ENCODE measurements at places on chromosomes 1 and 21.

- no peak for DNase-seq
Measured at GRCh38 chr1:221801773-221802516, 60.1 kb upstream of the DUSP10 start.

DNA sequence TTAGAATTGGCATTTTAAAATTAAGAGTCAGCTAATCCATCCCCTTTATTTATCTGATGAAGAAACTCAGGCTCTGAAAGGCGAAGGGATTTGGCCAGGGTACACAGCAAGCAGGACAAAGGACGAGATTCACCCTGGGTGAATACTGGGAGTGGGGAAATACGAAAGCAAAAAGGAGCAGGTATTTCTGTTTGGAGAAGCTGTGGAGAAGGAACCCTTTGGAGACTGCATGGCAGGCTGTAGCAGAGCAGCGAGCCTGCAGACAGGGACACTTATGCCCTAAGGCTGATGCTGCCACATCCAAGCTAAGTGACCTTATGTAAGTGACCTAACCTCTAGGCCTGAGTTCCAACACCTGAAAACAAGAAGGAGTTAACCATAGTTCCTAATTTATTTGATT, 207.2 kb upstream of the C1orf87 start:
- DNase-seq: no peak

DNA sequence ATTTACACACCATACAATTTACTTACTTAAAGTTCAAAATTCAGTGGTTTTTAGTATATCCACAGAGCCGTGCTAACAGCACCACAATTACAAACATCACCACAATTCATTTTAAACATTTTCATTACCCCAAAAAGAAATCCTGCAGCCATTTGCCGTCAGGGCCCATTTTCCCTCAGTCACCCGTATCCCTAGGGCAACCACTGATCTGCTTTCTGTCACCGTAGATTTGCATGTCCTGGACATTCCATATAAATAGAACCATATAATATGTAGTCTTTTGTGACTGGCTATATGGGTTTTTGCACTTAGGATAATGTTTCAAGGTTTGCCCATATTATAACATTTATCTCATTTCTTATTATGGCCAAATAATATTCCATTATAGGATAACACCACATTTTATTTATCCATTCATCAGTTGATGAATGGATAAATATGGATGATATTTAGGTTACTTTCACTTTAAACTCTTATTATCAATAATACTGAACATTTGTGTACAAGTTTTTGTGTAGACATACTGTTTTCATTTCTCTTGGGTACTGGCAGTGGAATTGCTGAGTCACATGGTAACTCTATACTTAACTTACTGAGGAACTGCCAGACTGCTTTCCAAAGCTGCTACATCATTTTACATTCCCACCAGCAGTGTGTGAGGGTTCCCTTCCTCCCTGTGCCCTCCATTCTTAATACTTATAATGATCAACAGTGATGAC, 68.9 kb downstream of the ST3GAL3 start:
- DNase-seq: no peak

DNA sequence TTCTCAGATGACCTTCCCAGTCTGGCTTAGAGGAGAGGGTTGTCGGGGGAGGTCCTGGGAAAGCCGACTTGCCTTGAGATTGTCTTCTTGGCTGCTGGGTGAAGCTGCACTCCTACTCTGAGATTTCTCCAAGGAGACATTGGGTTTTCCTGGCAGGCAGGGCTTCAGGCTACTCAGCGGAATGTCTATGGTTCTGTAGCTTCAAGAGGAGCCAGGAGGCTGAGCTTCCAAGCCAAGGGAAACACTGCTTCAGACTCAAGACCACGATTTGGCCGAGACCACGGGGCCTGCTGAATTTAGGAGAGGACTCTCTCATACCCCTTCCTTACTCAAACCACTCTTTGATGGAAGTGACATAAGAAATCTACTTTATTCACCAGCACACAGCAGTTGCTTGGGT, 67.8 kb downstream of the NTMT2 start:
- DNase-seq: no peak

DNA sequence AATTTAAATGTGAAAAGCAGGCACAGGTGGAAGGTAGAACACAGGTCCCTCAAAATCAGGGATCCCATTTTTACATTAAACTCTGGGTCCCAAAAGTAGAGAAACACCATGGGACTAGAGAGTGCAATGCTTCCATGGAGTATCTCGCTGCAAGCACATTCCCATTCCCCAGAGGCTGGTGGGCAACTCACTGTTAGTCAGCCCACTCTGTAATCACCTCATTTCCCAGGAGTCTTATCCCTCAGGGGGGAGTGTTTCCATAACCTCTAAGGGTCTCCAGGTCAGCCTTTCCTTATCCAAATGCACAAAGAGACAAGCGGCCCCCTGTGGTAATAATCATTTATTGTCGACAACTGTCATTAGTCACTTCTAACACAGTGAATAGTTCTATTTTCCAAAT, 490.1 kb upstream of the LRRC7 start:
- no peak for DNase-seq

- DNase-seq: no peak
Measured at GRCh38 chr1:8660411-8660828, 157.0 kb downstream of the RERE start.

DNA sequence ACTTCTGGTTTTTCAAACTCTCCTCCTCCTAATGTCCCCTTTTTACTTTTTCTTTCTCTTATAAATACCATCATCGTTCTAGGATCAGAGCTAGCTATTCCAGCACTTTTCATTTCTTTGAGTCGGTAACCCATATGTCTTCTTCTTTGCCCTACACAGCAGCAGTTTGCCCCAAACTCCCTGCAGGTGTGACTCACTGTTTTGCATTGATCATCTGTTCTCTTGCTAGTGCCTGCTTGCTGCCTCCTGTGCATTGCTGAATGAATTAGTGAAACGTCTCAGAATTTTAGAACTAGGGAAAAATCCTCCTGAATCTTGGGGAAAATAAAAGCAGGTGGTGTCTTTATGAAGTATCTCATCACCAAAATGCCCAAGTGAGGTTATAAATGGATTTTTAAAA, 21.7 kb downstream of the KCNK2 start:
- DNase-seq: no peak

GRCh38 chr1:218284377-218284916, 646 bp upstream of the RRP15 start:
- DNase-seq: no peak

- DNase-seq: peak; percentile 28
Measured at GRCh38 chr1:48039088-48040054, 42.2 kb upstream of the TRABD2B start.

- DNase-seq: peak; percentile 91
Measured at GRCh38 chr1:160083968-160084770, 2.8 kb downstream of the KCNJ9 start.

DNA sequence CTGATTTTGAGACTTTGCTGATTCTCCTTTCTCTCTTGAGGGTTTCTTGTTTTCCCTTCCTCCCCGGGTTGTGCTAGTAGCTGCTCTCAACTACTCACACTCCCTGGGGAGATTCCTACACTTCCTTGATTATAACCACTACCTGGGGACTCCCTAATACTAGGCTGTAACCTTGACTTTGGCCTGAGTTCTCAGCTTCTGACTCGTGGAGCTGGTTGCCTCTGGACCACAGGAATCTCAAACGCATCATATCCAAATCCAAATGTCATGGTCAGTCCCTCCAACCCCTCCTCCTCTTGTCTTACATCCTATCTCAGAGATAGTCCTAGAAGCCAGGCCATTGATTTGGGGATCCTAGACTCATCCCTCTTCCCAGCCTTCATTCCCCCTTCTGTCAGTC, 12.0 kb downstream of the MOV10 start:
- DNase-seq: no peak

GRCh38 chr1:24806588-24806987, 61.3 kb downstream of the CLIC4 start:
- DNase-seq: no peak

GRCh38 chr1:63362578-63362977, 4.8 kb upstream of the ALG6 start:
- no peak for DNase-seq

DNA sequence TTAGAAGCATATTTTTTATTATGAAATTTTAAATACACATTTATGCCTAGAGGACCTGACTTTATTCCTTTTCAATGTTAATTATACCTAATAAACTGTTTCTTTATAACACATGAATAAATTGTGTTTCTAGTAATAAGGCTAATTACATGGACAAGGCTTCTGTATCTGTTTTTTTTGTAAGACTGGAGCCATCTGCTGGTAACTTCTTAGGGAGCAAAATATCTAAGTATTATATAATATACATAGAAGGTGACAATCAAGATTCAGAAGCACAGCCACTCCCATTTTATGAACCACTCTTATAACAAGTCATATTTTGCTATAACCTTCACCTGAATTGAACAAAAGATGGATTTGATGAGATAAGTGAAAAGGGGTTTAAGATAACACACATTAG, 84.2 kb downstream of the LBR start:
- DNase-seq: no peak

DNA sequence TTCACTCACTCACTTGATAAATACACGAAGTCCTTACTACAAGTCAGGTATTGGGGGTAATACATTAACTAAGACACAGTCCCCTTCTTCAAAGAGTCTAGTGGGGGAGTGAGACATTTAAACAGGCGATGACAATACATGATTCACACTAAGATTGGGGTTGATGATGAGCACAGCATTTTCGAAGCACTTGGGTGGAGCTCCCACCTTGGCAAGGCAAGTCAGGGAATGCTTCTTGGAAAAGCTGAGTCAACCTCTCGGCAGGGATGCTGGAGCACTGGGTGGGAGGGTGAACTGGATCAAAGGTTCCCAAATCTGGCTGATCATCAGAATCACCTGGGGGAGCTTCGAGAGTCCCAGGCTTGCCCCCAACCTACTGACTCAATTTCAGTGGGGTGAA, 57.9 kb upstream of the ENAH start:
- DNase-seq: no peak

GRCh38 chr1:204873714-204874113, 3.1 kb downstream of the NFASC start:
- no peak for DNase-seq

DNA sequence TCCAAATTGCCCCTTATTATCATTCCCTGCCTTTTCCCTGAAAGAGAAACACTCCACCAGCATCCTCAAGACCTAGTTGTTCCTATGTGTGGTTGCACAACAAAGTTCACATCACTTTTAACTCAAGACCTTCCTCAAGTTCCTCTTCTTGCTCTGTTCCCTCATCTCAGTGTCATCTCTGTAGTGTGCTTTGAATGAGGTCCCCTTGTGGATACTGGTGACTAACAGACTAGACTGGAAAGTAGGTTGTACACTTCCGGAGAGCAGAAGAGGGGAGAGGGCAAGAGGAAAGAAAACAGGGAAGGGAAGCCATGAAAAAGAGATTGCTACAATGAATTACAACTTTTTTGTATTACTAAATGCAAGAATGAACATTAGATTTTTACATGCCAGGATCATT, 853.8 kb downstream of the USP25 start:
- no peak for DNase-seq

GRCh38 chr1:30537279-30537678, 186.1 kb downstream of the MATN1 start:
- no peak for DNase-seq

DNA sequence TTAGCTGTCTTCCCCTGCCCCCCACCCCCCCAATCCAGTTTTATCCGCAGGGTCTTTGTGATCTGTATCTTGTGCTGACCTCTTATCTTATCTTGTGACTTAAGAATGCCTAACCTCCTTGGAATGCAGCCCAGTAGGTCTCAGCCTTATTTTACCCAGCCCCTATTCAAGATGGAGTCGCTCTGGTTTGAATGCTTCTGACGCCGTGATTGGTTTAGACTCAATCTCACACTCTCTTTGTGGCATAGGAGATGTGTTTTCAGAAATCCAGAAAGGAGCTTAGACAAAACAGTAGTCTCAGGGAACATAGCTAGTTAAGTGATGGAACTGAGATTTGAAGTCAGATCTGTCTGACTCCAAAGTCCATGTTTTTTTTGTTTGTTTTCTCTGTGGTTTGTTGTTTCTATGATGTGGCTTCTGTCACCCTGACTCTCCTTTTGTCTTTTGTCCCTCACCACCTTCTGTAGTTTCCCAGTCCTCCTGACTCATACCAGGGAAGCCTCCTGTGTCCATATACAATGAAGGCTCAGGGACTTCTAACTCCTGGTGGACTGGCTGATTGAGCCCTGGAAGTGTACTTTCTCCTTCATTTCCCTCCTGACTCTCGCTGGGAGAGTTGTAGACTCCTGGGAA, 18.1 kb upstream of the USP24 start:
- no peak for DNase-seq

DNA sequence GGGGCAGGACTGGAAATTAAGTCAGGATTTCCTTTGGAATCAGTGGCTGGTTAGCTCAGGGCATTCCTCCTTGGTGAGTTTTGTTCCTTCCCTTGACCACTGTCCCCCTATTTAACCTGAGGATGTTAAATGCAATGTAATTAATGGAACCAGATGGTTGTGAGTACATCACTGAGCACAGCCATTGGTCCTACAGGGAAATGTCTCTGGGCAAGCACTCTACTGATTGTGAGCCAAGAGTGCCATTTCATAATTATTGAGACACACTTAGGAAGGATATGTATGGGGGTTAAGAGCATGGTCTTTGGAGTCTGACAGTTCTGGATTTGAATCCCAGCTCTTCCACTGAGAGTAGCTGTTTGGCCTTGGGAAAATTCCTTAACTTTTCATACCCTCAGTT, 74.4 kb downstream of the SPAG17 start:
- DNase-seq: no peak

- DNase-seq: no peak
Measured at GRCh38 chr21:37554661-37555379, 188.2 kb downstream of the DYRK1A start.

- DNase-seq: no peak
Measured at GRCh38 chr1:181149326-181150125, 61.0 kb downstream of the IER5 start.
